C1 segment of cervical spinal cord (tissue), 14 donors: ENCODE measurements at places on chromosomes 16 and 17.
A peak's percentile ranks its signal among the peaks of the same experiment; 100 is the strongest.

- no peak for DNase-seq
Measured at GRCh38 chr17:5399767-5400166, 19.7 kb downstream of the NUP88 start.

DNA sequence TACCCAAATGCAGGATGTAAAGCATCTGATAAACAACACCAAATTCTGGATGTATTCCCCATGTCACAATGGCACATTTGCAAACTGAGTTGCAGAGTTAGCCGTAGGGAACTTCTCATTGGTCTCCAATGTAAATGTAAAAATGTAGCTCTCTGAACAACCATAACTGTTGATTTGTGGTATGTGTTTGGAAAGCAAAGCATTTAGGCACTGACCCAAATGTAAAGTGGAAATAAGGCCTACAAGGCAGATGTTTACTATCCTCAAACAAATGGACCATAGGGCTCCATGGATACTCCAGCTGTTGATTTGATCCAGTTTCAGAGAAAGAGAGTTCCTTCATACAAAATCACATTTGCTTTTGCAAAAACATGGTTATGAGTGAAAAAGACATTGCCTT lies 223.0 kb upstream of the ELAC2 start:
- DNase-seq: no peak

DNA sequence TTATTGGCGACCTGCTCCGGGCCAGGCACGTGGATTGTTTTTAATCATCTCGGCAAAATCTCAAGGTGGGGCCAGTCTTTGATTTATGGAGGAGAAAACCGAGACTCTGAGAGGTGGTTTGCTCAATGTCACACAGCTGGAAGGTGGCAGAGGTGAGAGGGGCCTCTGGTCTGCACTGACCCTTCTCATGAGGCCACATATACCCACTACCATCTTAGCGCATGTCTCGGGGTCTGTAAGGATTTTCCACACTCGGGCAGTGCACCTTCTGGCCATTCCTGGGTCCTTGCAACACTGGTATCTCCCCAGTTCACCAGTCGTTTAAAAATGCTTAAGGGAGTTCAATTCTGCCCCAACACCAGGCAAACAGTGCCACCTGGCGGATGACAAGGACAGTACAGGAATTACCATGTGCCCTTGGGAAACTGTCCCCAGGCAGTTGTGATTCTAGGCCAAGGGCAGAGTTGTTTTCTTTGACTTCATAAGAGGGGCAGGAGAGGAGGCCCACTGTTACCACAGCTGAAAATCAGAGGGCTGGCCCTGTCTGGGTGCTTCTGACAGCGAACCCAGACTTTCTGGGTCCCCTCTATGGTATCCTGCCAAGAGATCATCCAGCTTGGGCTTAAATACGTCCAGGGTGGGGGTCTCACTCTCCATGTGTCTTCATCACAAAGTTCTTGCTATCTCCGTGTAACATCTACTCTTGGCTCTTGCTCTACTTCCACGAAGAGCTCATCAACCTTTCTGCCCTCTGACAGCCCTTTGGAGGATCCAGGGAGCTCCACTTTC lies 39.4 kb upstream of the RAI1 start:
- DNase-seq: peak; percentile 48

DNA sequence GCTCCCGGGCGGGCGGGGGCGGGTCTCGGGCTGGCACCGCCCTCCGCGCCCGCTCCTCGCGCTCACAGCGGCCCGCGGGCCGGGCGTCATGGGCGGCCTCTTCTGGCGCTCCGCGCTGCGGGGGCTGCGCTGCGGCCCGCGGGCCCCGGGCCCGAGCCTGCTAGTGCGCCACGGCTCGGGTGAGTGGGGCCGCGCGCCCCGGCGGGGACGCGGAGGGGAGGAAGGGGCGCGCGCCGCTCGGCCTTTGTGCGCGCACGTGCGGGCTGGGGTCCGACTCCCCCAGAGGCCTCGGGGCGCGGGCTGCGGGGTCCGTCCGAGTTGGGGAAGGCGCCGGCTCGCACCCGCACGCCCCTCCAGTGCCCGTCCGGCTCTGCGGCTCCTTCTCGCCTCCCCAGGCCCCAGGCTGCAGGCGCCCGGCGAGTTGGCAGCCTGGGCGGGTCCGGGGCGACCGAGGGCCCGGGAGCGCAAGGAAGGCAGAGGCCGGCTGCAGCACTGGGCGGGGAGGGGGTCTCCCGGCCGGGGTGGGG lies at the start of gene NME4:
Gene NME4 (plus strand): TSS at position 65 of the 527 bp plus-strand sequence. CDS start 24 bp downstream, at position 89.
- no peak for DNase-seq

- DNase-seq: no peak
Measured at GRCh38 chr17:81387100-81388090, 7.9 kb upstream of the BAHCC1 start.

GRCh38 chr16:12551946-12552345 lies 251.7 kb downstream of the CPPED1 start:
- DNase-seq: no peak

DNA sequence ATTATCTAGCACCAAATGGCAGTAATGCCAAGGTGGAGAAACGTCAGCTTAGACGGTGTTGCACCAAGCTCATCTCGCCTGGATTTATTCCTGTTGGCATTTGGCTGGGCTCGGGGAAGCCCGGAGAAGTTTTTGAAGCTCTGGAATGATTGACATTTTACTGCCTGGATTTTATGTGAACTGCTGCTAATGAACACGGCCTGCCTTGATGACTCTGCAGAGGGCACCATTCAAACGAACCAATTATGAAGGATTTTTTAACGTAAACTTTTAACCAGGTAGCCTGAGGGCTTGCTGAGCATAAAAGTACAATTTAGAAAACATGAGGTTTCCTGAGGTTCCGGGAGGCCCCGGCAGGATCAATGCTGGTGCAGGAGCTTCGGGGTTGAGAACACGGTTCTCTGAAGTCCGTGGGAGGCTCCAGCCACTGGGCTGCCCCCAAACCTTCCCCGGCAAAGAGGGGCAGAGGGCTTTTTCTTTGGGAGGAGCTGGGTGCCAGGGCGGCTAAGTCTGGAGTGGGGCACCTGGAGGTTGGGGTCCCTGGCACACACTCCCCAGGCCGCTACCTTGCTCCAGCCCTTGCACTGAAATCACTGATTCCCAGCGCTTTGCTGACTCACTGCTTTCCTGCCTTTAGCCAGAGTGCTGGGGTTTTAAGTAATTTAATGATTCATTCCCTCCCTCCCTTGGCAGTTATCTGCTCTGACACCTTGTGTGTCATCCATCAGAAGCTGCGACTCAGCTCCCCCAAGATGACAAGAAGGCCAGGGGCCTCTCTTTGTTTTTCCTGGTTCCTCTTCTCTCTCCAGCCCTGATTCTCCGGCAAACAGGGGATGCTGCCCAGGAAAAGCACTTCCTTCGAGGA lies 161.2 kb upstream of the IRX3 start:
- DNase-seq: no peak

- DNase-seq: no peak
Measured at GRCh38 chr16:67964477-67965131, 3.8 kb downstream of the SLC12A4 start.

DNA sequence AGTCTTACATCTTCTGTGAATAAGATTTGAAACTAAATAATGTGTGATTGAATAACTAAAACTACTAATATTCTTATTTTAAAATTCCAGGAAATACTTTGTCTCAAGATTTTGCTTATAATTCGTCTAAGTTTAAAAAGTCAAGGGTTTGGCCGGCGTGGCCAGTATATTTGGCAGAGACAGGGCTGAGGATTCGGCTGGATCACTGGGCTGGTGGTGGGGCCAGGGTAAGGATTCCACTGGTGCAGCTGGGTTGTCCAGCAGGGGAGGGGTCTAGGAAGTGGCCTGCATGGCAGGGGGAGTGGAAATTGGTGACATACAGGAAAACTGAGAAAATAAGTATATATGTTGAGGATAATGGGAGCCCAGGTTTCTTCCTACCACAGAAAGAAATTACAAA lies 75.7 kb downstream of the MYO1D start:
- DNase-seq: no peak

DNA sequence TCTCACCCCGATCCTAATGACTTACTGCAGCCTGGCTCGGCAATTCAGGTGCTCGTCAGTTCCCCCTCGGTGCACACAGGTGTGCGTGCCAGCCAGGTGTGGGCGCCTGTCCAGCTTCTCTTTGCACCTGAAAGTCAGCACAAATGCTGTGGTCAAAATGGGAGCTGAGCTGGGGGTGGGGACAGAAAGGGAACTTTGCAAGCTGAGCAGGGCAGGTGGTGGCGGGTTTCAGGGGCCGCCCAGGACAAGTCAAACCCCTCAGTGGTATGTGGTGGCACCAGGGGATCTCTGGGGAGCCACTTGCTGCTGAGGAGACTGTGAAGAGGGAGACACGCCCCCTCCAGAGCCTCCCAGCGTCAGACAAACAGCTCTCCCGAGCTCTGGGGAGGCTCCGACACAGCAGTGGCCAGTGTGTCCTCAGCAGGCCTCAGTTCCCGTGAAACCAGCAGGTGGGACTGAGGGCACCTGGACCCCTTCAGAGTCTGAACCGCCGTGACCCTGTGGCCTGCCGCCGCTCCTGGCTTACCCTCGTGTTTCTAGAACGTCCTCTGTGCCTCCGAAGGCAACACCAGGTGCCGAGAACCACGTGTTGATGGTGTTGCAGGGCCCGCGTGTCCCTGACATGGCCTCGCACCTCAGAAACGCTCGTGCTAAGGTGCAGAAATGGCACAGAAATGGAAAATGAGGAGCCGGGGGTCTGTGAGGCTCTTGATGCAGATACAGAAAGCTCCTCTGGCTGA lies 233.5 kb upstream of the TNRC6C start:
- DNase-seq: no peak

DNA sequence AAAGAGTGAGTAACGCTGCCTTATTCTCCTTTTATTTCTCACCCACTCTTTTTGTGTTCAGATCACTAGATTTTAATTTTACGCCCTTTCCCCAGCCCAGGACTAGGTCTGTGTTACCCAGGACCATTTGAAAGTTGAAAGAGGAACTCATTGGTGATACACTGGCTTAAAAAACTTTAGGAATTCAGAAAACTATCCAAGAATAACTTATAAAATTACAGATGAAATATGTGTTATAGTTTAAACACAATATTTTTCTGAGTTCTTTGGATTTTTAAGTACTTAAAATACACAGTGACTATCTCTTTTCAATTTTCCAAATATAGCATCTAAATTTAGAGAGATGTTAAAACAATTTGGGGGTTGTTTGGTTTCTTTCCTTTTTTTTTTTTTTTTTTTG lies 385.2 kb downstream of the CDH13 start:
- DNase-seq: no peak

DNA sequence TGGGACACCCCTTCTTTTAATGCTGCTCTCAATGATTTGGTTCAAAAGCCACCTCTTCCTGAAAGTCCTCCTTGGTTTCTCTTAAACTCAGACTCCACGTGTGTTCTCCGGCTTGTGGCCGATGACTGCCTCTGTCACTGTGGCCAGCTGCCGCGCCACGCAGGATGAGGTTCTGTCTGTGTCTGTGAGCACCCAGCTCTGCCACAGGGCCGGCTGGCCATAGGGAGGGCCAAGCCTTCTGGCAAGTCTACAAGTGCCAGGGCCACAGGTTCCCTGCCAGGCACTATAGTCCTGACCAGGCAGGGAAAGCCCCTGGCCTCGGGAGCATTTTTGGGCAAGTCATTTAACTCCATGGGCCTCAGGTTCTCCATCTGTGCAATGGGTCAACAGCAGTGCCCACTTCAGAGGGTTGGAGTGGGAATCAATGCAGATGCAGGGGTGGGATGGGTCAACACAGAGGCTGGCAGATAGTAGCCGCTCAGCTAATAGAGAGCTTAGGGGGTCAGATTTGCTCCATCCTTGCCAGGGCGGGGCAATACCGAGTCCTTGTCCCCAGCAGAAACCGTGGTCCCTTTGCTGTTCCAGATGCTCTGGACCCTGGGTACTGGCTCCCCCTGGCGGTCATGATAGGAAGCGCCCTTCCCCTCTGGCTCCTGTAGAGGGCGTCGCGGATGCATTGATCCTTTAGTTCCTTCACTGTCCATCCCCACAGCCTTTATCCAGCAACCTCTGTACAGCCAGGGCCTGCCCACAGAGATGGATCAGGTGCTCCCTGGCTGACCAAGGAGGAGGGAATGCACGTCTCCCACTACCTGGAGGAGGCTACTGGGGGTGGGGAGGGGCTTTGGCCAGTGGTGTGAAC lies 19.3 kb upstream of the ADGRG3 start:
- peak; percentile 59 for DNase-seq

DNA sequence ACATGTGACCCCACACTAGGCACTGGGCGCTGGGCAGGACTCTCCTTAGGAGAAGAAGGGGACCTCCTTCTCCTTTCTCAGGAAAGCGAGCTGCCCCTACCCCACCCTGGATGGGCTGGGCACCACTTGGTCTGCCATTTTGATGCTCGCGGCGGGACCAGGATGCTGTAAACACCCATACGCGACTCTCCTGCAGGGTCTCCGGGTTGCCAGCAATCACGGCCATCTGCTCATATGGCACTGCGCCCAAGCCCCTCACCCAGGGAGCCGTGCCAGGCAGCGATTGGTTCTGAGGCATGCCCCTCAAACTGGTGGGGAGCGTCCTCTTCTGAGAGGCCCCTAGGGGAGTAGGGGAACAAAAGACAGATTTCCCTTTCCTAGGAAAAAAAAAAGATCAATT lies 99.0 kb downstream of the C16orf78 start:
- DNase-seq: no peak

- no peak for DNase-seq
Measured at GRCh38 chr17:41910701-41911391, 7.9 kb downstream of the ACLY start.

GRCh38 chr16:50517450-50518252 lies 30.5 kb upstream of the NKD1 start:
- DNase-seq: no peak

- DNase-seq: no peak
Measured at GRCh38 chr16:53743149-53743566, 39.2 kb downstream of the FTO start.

DNA sequence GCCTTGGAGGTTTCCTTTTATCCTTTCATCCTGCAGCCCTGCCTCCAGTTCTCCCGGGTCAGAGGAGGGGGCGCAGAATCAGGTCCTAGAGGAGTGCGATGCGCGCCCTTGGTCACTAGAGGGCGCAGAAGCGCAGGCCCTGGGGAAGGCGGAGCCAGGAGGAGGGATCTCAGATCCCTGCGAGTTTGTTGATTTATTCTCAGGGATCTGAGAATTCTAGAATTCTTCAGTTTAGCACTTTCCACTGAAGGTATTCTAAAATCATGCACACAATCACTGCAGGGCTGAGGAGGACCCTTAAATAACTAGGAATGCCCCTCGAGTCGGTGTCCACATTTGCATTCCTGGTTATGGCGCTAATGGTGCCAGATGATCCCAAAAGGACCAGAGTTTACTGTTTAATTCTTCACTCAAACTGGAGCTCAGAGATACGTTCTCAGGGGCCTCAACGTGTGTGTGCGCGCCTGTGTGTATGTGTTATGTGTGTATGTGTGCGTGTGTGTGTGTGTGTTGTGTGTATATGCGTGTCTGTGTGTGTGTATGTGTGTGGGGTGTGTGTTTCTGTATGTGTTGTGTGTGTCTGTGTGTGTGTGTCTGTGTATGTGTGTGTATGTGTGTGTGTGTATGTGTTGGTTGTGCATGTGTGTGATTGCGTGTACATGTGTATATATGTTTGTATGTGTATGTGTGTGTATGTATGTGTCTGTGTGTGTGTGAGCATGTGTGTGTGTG lies 6.9 kb upstream of the ELAC2 start:
- DNase-seq: peak; percentile 23

GRCh38 chr16:17832738-17833137 lies 362.0 kb upstream of the XYLT1 start:
- DNase-seq: no peak

- DNase-seq: no peak
Measured at GRCh38 chr16:53654946-53655345, 48.7 kb downstream of the RPGRIP1L start.

GRCh38 chr17:17347234-17347955 lies 44.2 kb downstream of the NT5M start:
- DNase-seq: no peak
